Nephron progenitor cell (in vitro differentiated cells): ENCODE measurements at places on chromosomes 13 and 19.

GRCh38 chr13:109384491-109385241 is 401.7 kb downstream of the IRS2 start:
- H3K4me3 ChIP-seq = no peak overlapping the region
- no peaks in the 10 kb centered on the region for H3K27me3 ChIP-seq
- H3K4me1 ChIP-seq = no peaks in the 10 kb centered on the region
- no peak overlapping the region for H3K27ac ChIP-seq

- H3K27ac ChIP-seq = no peak overlapping the region
- no peak overlapping the region for H3K4me3 ChIP-seq
- H3K27me3 ChIP-seq = peaks cover 89% of the 10 kb centered on the region
- peaks cover 12% of the 10 kb centered on the region for H3K4me1 ChIP-seq
Observed at GRCh38 chr19:3359919-3360420, 6.4 kb upstream of the NFIC start.

GRCh38 chr13:113049521-113049941 is 56.1 kb upstream of the F7 start:
- no peak overlapping the region for H3K4me3 ChIP-seq
- DNase-seq = no peak
- no peak overlapping the region for H3K27ac ChIP-seq

DNA sequence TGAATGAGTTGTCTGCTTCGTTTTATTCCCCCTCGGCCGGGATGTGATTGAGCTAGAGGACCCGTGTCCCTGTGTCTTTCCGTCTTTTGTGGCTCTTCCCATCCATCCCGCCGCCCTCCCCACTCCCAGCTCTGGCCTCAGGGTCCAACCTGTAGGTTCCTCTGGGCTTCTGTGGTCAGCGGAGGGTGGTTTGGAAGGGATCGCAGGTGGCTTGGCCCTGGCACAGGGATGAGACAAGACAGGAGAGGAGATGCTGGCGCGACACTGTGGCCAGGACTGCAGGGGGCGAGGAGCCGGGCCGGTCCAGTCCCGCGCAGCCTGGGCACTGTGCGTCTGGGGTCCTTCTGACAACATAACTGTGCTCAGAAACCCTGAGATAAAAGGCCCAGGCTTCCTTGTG is 2.0 kb downstream of the EVI5L start:
- no peaks in the 10 kb centered on the region for H3K36me3 ChIP-seq
- H3K4me1 ChIP-seq = peaks cover 19% of the 10 kb centered on the region
- no peak for DNase-seq
- H3K27me3 ChIP-seq = peaks cover 40% of the 10 kb centered on the region

GRCh38 chr19:8367327-8368001 is 3.5 kb downstream of the ANGPTL4 start:
- H3K27ac ChIP-seq = no peak overlapping the region
- peaks cover 15% of the 10 kb centered on the region for H3K36me3 ChIP-seq
- peak; percentile 67 for DNase-seq
- H3K27me3 ChIP-seq = peaks cover 36% of the 10 kb centered on the region
- peak overlapping the region; percentile 60 for H3K4me3 ChIP-seq

DNA sequence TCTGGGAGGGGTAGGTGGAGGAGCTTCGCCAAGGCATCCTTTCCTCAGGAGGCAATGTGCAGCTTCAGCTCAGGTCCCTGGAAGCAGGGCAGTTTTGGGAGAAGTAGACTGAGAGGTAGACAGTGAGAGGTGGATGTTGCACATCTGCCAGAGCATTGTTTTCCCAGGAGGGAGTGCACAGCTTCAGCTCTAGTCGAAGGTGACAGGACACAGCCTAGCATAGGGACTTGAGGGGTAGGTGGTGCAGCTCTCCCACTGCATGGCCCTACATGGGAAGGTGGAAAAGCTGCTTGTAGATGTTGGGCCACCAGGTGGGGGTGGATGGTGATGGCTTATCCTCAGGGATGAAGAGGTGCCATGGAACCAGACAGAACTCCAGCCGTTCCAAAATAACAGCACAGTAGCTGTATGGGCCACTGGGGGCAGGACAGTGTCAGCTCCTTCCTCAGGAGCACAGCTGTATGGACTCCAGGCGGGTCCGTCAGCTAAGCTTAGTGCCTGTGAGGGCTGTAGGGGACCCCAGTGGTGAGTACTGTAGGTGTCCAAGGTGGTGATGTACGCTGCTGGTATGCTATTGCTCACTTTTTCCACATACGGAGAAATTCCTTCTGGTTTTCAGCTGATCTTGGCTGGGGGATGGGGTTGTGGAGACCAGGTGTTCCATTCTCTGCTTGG is 17.4 kb upstream of the ZNF543 start:
- peaks cover 45% of the 10 kb centered on the region for H3K36me3 ChIP-seq
- H3K4me3 ChIP-seq = no peak overlapping the region
- H3K4me1 ChIP-seq = no peaks in the 10 kb centered on the region
- no peaks in the 10 kb centered on the region for H3K27me3 ChIP-seq
- peak overlapping the region; percentile 72 for H3K27ac ChIP-seq

- H3K27ac ChIP-seq = peak overlapping the region; percentile 91
- H3K4me1 ChIP-seq = peaks cover 58% of the 10 kb centered on the region
- no peaks in the 10 kb centered on the region for H3K27me3 ChIP-seq
- H3K4me3 ChIP-seq = peak overlapping the region; percentile 33
Observed at GRCh38 chr13:93727211-93728141, 500.9 kb downstream of the GPC6 start.

DNA sequence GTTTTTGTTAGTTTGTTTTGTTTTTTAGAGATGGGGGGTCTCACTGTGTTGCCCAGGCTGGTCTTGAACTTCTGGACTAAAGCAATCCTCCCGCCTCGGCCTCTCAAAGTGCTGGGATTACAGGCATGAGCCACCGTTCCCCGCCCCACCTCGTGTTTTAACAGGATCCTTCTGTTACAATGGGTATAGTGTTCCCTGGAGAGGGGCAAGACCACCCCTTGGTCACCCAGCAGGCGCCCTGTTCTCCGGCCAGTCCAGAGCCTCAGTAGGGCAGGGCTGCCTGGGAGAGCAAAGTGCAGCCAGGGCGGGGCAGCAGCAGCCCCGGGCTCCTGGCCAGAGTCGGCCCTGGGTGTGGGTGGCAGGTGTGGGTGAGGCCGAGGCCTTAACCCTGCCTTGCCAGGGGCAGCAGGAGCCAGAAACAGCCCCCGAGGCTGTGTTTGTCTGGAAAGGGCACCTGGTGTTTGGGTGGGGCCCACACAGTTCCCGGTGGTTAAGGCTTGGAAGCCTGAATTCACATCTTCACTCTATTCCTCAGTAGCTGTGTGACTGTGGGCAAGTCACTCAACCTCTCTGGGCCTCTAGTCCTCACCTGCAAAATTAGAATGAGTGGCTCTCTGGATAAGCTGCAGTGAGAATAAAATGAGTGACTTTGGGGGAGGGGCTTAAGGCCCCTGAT is 7.2 kb downstream of the VASP start:
- no peak overlapping the region for H3K4me3 ChIP-seq
- H3K27me3 ChIP-seq = no peaks in the 10 kb centered on the region
- H3K4me1 ChIP-seq = peaks cover 21% of the 10 kb centered on the region
- no peak overlapping the region for H3K27ac ChIP-seq

DNA sequence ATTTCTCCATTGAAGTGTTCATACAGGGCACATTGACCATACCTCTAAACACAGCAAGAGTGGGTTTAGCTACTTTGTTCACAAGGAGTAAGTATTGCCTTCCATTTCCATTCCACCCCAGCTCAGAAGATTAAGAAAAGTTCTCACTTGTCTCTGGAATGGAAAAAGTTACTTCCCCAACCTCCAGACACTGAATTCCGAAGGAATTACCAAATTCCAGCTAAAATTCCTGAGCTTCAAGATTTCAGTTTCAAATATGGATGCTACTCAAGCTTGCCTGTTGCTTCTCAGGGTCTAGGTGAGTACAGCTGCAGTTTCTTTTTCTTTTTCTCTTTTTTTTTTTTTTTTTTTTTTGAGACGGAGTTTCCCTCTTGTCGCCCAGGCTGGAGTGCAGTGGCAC is 33.6 kb downstream of the TEX26 start:
- H3K4me3 ChIP-seq = no peak overlapping the region
- no peak for DNase-seq
- no peak overlapping the region for H3K27ac ChIP-seq
- peaks cover 13% of the 10 kb centered on the region for H3K4me1 ChIP-seq
- H3K36me3 ChIP-seq = no peaks in the 10 kb centered on the region
- peaks cover 8% of the 10 kb centered on the region for H3K27me3 ChIP-seq

DNA sequence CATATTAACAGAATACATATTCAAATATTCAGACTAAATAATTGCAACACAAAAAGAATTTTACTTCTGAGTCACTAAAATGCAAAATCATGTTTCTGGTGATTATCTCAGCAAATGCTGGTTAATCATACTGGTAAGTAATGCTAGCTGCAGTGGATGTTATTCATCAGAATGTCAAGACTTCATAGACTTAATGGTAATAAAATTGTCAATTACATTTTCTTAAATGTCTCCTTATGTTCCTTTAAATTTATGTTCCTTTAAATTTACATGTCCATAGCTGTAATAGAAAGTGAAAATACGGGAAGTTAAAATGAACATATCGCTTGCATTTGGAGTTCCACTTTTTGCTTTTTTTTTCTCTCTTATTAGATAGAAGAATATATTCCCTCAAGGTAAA is 853.0 kb downstream of the SLITRK6 start:
- no peaks in the 10 kb centered on the region for H3K36me3 ChIP-seq
- H3K4me3 ChIP-seq = no peak overlapping the region
- DNase-seq = no peak
- H3K27me3 ChIP-seq = peaks cover 4% of the 10 kb centered on the region
- H3K27ac ChIP-seq = no peak overlapping the region

GRCh38 chr19:12670159-12670928 is 3.7 kb downstream of the WDR83 start:
- H3K4me1 ChIP-seq = peaks cover 56% of the 10 kb centered on the region
- peak overlapping the region; percentile 100 for H3K27ac ChIP-seq
- H3K36me3 ChIP-seq = peaks cover 26% of the 10 kb centered on the region
- H3K27me3 ChIP-seq = no peaks in the 10 kb centered on the region

DNA sequence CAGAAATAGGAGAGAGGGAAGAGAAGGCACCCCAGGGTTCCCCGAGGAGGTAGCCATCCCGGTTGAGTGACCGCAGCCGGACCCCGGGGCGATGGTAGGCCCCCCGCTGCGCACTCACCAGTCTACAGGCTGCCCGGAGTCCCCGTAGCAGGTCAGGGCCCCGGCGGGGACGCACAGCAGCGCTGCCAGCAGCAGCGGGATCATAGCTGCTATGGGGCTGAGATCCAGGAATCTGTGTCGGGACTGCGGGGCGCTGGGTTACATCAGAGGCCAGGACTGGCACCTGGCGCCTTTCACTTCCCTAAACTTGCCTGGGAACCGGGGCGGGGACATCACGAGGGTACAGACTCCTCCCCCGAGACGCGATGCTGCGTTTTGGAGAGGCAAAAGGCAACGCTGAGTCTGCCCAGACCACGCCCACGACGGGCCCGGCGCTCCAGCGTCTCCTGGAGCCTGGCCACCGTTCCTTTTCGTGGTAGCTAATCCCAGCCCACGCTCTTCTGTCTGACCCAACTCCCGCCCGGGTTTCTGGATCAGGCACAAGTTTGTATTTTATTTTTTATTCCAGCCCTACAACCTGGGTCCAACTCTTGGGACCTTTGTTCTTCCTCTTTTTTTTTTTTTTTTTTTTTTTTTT is at the start of gene DNASE2:
DNASE2 (minus strand) TSS at position 278 of the 637 bp plus-strand sequence; CDS start at position 204, 74 bp downstream.
- H3K4me1 ChIP-seq = peaks cover 11% of the 10 kb centered on the region
- peak; percentile 92 for DNase-seq
- H3K27me3 ChIP-seq = peaks cover 53% of the 10 kb centered on the region

DNA sequence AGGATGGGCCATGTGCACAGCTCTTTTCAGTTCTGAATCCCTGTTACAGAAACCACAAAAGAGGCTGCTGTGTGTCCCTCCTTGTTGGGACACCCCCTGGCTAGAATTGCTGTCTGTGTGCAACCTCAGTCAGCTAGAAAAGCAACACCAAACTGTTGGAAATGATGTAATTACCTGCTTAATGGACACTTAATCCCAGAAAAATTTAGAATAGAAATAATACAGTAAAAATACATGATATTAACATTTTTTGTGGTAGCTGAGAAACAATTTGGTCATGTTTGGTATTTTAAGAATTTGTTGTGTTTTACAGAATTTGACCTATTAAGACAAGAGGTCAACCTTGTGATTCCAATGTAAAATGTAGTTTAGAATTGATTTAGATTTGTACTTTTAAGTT is 46.8 kb downstream of the FAM124A start:
- no peak overlapping the region for H3K4me3 ChIP-seq
- DNase-seq = no peak
- H3K36me3 ChIP-seq = no peaks in the 10 kb centered on the region
- H3K27me3 ChIP-seq = peaks cover 7% of the 10 kb centered on the region

GRCh38 chr19:7917267-7918061 is 2.7 kb upstream of the SNAPC2 start:
- peaks cover 63% of the 10 kb centered on the region for H3K27me3 ChIP-seq
- DNase-seq = peak; percentile 82

DNA sequence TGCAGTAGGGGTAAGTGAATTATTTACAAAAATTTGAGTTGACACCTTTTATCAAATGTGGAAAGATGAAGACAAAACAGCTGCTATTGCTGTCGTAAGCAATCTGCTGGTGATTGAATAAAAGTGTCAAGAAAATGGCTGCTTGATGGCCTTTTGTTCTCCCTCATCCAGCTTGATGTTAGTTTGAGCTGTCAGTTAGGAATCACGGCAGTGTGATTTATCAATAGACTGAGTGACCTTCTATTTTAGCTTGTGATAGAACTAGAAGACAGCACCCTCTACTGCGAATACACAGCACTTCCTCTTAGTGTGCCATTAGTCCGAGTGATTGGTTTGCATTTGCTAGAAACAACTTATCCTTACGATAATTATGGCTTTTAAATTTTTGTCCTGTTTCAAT is 76.3 kb downstream of the MZT1 start:
- no peak for DNase-seq
- no peaks in the 10 kb centered on the region for H3K36me3 ChIP-seq
- H3K4me1 ChIP-seq = peaks cover 14% of the 10 kb centered on the region
- no peak overlapping the region for H3K4me3 ChIP-seq

GRCh38 chr13:51235756-51236490 is 13.7 kb downstream of the FAM124A start:
- H3K4me3 ChIP-seq = no peak overlapping the region
- H3K27me3 ChIP-seq = peaks cover 24% of the 10 kb centered on the region
- H3K27ac ChIP-seq = peak overlapping the region; percentile 67
- H3K36me3 ChIP-seq = no peaks in the 10 kb centered on the region

- H3K4me1 ChIP-seq = peaks cover 15% of the 10 kb centered on the region
- no peaks in the 10 kb centered on the region for H3K27me3 ChIP-seq
- DNase-seq = no peak
- H3K36me3 ChIP-seq = peaks cover 4% of the 10 kb centered on the region
- no peak overlapping the region for H3K4me3 ChIP-seq
- H3K27ac ChIP-seq = no peak overlapping the region
Observed at GRCh38 chr13:73894995-73895571, 239.1 kb downstream of the KLF12 start.

DNA sequence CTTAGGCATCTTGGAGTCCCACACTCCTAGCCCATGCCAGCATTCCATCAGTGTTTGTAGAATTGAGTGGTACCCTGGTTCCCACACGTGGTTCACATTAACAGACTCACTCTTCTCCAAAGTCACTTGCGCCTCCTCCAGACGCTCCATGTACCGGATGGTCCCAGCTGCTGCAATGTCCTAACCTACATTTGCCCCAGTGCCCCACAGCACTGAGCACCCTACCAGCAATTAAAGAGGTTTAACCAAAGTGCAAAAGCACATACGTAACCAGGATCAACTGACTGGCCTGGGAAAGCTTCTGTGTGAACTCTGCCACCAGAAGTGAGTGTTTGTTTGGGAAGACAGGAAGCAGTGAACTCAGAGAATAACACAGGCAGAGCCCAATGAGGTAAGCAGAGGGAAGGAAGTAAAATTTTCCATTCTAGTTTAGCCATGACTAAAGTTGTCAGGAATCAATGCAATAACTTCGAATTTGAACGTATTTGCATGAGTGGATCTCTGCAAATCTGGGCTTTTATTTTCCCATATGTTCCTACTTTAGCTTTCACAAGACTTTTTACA is 7.3 kb upstream of the MEDAG start:
- DNase-seq = no peak
- H3K27me3 ChIP-seq = peaks cover 17% of the 10 kb centered on the region
- H3K4me1 ChIP-seq = peaks cover 24% of the 10 kb centered on the region
- H3K27ac ChIP-seq = peak overlapping the region; percentile 80
- no peaks in the 10 kb centered on the region for H3K36me3 ChIP-seq
